Chondrocyte (in vitro differentiated cells): ENCODE measurements at places on chromosomes 7 and 10.

DNA sequence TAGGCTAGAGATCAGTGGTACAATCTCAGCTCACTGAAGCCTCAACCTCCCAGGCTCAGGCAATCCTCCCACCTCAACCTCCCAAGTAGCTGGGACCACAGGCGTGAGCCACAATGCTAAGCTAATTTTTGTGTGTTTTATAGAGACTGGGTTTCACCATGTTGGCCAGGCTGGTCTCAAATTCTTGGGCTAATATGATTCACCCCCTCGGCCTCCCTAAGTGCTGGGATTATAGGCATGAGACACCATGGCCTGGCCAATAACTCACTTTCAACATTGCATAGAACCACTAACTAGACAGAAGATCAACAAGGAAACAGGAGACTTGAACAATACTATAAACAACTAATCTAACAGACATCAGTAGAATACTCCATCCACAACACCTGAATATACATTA lies 191.7 kb downstream of the LRRN3 start:
- DNase-seq = no peak

GRCh38 chr7:131455546-131455945 lies 100.9 kb downstream of the PODXL start:
- DNase-seq = no peak

DNA sequence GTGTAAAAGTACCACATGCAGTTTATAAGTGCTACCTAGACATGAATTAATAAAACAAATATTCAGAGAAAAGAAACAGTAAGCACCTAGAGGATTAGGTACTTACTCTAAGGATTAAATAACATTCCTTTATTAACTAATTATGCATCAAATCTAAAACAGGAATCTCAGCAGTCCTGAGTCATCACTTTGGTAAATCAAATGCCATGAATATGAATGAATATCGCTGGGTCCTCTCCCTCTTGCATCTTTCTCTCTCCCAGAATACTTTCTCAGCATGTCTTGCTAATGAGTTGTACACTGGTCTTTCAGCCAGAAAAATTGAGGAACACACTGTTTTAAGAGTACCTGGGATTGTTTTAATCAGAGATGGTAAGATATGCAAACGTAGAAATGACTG lies 225.5 kb upstream of the NFE2L3 start:
- no peak for DNase-seq

GRCh38 chr10:117790179-117790578 lies 247.6 kb downstream of the EMX2 start:
- DNase-seq = no peak

DNA sequence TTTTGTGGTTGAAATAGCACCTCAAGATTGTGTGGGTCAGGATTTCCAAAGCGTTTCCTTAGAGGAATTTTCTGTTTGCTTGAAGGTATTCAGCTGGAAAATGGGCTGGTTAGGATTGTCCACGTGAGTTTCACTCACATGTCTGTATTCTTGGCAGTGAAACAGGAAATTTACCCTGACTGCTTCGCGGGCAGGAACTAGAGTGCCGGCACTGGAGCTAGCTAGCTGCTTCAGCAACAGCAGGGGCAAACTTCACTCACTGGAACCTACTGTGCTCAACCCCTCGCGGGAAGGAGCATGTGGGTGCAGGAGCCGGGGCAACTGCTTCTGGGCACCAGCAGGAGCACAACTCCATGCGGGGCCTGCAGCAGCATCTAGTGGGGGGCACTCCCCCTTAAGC lies 38.0 kb upstream of the RTKN2 start:
- DNase-seq = no peak

- no peak for DNase-seq
Measured at GRCh38 chr10:13913897-13914296, 327.1 kb downstream of the PRPF18 start.

DNA sequence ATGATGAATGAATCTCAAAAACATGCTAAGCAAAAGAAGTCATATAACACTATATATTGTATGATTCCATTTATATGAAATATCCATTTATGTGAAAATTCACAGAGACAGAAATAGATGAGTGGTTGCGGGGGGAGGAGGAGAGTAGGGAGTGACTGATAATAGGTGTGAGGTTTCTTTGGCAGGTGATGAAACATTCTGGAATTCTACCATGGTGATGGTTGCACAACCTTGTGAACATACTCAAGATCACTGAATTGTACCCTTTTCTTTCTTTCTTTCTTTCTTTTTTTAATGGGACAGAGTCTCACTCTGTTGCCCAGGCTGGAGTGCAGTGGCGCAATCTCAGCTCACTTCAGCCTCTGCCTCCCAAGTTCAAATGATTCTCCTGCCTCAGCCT lies 10.7 kb downstream of the SVOPL start:
- no peak for DNase-seq

DNA sequence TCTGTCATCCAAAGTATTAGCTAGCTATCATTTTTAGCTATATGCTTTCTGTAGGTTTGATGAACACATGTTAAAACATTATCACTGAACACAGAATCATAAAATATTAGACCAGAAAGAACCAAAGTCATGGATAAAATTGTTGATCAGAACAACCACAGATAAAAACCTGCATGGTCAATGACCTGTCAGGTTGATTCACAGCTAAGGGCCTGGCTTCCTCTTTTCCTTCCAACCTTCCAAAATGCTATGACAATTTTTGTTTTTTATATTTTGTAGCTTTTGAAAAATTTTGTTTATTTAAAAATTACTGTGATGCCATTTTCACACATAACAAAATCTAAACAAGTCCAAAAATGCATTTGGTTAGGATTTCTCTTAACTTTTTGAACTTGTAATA lies 444.4 kb upstream of the CHRM2 start:
- no peak for DNase-seq

- no peak for DNase-seq
Measured at GRCh38 chr10:126242397-126243260, 145.6 kb downstream of the ADAM12 start.

DNA sequence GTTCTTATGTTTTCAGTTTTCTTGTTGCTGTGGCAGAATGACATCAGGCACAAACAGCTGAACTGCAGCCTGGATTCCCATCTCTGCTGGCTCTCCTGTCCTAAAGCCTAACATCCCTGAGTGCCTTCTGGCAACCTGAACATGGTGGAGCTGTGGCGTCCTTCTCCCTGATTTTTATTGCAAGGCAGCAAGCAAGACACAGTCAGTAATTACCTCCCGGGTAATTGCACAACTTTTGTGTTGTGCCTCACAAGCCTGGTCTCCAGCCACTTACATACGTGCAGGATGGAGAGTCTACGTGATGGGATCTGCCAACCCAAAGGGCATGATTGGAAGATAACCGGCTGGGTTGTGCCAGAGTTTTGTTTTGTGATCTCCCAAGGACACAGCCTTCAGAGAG lies 116.1 kb upstream of the PARD3 start:
- no peak for DNase-seq

GRCh38 chr7:42573881-42574672 lies 337.1 kb upstream of the GLI3 start:
- no peak for DNase-seq

GRCh38 chr7:15123901-15124300 lies 221.3 kb upstream of the DGKB start:
- DNase-seq = no peak

- DNase-seq = no peak
Measured at GRCh38 chr10:60203993-60204618, 185.6 kb downstream of the ANK3 start.

- DNase-seq = no peak
Measured at GRCh38 chr10:93028883-93029282, 31.7 kb upstream of the CYP26C1 start.

- no peak for DNase-seq
Measured at GRCh38 chr10:60086421-60086820, 180.1 kb upstream of the CCDC6 start.
